ENCODE measurements at places on chromosomes 7 and 10.
A peak's percentile ranks its signal among the peaks of the same experiment; 100 is the strongest.

DNA sequence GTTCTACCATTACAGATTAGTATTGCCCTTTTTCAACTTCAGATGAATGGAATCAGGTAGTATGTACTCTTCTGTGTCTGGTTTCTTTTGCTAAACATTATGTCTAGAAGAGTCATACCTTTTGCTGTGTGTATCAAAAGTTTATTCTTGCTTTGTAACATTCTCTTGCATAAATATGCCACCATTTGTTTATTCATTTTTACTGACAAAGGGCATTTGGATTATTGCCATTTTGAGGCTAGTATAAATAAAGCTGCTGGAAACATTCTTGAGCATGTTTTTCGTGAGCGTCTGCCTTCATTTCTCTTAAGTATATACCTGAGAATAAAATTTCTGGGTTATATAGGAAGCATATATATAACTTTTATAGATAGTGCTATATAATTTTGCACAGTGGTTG lies 121.7 kb upstream of the CSTF2T start:
- no peak for DNase-seq

GRCh38 chr10:97584060-97584797 lies at the start of gene HOGA1:
Gene HOGA1, plus strand, starts transcription at chr10:97584389. Its CDS starts 315 bp downstream, at chr10:97584704.
- peak; percentile 79 for DNase-seq

- peak; percentile 83 for DNase-seq
These were observed 83.7 kb downstream of the SLC16A9 start for GRCh38 chr10:59625721-59626522.

- DNase-seq, result no peak
These were observed 27.7 kb downstream of the CCM2 start for GRCh38 chr7:45027774-45028114.

GRCh38 chr7:99086532-99086931 lies 57.4 kb downstream of the SMURF1 start:
- DNase-seq, result no peak

GRCh38 chr10:1641402-1641801 lies 95.9 kb downstream of the ADARB2 start:
- no peak for DNase-seq

- DNase-seq, result no peak
These were observed 138.2 kb upstream of the ADO start for GRCh38 chr10:62666275-62666674.

DNA sequence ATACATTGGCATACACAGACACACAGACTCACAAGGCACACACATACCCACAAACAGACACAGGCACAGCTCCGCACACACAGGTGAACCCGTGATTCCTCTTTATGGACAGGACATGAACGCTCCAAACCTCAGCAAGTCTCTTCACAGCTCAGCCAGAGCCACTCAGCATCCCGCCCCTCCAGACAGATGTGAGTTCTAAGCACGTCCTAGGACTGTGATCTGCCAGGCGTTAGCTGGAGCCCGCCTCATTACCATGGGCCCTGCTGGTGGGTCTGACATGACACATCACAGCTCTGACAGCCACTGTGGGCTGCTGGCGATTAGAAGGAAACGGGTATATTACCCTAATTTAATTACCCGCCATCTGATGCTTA lies 176.7 kb upstream of the PPP2R2D start:
- DNase-seq, result no peak

DNA sequence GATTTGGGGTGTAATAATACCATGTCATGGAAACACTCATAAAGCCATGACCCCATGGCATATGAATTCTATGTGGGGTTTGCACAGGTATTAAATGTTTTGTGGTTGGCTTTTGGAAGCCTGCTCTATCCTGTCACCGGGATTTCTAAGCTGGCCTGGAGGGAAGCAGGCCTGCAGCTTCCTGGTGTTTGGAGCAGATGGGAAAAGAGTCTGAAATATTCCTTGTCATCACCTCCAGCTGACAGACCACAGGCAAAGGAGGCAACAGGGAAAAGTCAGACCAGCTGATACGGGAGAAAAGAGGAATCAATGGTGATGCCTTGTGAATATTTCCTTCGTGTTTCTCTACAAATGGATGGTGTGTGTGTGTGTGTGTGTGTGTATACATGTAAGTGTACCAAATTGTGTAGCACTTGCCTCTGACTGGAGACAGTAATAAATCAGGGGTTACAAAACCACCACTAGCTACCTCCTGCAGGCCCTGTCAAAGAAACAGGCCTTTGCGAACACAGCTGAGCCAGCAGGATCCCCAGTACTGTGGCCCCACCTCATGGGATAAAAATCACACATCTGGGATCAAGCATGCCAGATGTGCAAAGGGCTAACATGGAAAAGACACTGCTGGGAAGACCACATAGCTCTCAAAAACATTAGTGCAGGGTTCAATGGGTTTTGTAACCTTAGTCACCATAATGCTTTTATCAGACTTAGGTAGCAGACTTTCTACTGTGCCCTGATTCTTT lies 120.8 kb upstream of the HPS1 start:
- DNase-seq, result no peak

DNA sequence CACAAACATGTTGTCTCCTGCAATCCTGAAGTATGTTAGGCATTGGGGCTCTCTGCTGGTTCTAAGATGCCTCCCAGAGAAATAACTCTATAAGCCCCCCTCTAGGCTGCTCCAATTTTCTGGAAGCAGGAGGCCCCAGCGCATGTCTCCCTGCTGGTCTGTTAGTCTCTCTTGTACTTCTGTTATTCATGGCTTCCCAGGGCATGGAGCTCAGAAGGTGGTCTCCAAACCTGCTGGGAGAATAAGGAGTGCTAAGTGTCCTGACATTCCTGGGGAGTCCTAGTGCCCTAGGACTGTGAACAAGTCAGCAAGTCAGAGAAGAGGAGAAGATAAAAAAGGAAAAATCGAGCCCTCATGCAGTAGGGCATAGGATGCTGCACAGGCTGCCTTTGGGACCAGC lies 70.5 kb upstream of the EFCAB10 start:
- DNase-seq, result no peak

GRCh38 chr10:18473424-18474117 lies 177.8 kb downstream of the NSUN6 start:
- DNase-seq, result no peak

DNA sequence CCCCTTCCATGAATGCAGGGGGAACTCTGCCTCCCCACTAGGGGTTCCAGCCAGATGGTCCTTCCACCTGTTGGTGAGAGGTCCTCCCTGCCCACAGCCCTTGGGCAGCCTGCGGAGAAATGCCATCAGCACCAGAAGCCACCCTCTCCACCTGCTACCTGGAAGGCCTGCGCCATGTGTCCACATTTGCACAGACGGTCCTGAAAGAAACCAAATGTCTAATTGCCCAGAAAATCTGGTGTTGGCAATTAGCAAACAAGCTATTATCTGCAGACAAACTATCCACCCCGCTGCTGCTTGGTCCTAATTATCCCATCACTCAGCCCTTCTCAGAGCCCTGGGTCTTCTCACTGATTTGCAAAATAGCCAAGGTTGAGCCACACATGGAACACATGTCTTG lies 32.3 kb downstream of the HSPA12A start:
- no peak for DNase-seq

DNA sequence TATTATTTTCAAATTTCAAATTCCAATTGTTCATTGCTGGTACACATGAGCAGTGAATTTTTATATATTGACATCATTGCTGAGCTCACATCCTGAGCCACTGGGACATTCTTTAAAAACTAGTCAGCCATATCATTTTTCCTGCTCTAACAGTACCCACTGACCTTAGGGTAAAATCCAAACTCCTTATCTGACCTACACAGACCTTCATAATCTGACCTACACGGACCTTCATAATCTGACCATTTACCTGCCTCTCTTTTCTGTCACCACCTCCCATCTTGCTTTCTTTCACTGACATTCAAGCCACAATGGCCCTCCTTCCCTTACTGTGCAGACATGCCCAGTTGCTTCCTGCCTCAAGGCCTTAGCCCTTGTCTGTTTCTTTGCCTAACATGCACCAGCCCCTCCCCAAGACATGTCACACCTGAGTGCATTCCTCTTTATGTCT lies 16.1 kb upstream of the CUZD1 start:
- no peak for DNase-seq

DNA sequence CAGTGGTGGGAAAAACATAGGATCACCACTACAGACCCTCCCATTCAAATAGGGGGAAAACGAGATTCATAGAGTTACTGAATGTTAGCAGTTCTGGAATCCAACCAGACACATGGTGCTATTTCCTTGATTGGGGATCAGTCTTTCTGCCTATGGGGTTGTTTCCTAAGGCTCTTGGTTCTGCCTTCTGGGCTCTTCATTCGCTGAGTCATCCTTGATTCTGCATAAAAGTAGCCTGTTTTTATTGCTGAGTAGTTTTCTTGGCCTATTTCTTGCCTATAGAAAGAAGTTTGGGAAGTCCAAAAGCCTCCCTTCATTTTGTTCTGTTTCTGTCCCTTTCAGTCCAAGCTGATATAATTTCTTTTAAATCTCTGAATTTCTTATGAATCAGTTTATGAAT lies 99.3 kb upstream of the OIT3 start:
- DNase-seq, result no peak

DNA sequence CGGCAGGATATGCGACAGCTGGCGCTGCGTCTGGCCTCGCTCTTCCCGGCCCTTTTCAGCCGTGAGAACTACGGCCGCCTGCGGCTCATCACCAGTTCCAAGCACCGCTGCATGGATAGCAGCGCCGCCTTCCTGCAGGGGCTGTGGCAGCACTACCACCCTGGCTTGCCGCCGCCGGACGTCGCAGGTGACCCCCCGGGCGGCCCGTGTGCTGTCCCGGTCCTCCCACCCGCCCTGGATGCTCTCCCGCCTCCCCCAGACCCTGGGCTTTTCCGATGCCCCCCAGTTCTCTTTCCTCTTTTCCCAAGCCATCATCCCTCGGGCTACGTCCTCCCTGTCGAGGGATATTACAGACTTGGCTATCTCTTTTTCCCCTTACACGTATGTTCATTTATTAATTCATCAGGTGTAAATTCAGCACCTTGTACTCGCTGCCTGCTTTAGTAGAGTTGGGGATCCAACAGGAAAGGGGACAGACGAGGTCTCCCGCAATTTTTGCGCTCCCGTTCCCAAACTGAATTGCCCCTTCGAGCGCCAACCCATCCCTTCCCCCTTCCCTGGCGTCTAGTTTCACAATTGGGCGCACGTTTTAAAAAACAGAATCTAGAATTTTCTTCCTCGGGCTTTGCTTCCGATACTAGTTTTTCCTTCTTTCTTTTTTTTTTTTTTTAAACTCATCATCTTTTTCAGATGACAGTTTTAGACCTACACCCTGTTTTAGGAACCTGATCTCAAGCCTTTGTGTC lies 846 bp downstream of the MINPP1 start:
- peak; percentile 63 for DNase-seq

DNA sequence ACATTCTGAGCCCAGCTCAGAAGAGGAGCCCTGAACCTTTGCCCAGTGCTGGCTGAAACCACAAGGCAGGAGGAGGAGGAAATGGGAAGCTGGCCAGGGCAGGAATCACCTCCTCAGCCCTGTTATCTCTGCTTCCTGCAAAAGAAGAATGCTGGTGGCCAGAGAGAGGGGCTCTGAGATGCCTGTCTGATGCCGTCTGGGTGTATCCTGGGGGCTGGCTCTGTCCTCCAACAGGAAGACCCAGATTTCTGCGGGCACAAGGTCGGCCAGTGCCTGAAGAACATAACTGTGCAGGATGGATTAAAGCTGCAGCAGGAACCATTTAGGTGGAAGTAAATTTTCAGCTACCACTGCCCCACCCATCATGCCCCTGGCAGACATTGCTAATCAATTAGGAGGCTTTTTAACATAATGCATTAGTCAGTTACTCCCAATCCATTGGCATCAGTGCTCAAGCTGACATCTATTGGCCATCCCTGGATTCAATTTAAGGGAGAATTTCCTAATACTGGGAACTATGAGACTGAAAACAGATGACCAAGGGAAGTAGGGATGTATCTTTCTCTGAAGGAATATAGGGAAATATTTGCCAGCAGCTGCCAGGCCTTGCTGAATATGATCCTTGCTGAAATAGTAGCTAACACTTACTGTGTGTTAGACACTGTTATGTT lies 67.7 kb downstream of the COL13A1 start:
- no peak for DNase-seq

- DNase-seq, result no peak
These were observed 2.4 kb upstream of the ABRAXAS2 start for GRCh38 chr10:124799211-124799610.

DNA sequence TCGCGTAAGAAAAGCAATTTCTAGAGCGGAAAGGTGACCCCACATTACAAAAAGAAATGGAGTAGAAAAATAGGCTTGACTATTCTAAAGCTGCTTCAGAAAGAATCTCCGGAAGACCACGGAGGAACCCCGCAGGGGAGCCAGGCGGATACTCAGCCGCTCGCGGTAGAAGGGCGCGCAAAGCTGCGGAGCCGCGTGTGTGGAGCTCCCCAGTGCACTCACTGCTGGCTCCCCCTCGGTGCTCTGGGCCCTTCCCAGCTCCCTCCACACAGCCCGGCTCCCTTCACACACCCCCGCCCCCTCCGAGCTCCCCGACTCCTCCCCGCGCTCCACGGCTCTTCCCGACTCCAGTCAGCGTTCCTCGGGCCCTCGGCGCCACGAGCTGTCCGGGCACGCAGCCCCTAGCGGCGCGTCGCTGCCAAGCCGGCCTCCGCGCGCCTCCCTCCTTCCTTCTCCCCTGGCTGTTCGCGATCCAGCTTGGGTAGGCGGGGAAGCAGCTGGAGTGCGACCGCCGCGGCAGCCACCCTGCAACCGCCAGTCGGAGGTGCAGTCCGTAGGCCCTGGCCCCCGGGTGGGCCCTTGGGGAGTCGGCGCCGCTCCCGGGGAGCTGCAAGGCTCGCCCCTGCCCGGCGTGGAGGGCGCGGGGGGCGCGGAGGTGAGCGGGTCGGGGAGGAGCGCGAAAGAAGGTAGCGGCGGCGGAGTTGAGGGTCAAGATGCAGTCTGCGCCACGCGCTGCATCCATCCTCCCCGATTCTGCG lies at the start of gene STEAP2:
STEAP2 (plus strand) TSS at position 350 of the 758 bp plus-strand sequence. CDS start 13,343 bp downstream, outside the sequence.
- peak; percentile 95 for DNase-seq

DNA sequence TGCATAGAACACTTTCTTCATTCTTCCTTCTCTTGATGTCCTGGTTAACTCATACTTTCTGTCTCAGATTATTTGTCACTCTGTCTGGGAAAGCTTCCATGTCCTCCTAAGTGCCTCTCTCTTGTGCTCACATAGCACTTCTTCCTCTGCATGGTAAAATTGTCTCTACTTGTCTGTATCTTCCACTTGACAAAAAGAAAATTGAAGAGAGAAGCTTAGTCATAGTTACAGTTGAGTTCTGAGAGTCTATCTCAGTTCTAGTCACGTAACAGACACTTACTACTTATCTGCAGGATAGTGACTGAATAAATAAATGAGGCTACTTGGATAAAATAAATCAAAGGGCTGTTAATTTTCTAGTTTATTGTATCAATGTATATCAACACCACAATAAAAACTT lies 458.1 kb downstream of the HTR7 start:
- no peak for DNase-seq

DNA sequence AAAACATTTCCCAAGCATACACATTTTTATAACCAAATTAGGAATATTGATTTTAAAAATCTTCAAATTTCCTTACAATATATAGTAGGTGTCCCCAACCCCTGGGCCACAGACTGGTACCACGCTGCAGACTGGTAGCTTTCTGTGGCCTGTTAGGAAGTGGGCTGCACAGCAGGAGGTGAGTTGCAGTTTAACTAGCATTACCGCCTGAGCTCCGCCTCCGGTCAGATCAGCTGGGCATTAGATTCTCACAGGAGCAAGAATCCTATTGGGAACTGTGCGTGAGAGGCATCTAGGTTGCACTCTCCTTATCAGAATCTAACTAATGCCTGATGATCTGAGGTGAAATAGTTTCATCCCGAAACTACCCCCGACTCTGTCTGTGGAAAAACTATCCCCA lies 62.1 kb downstream of the ZWINT start:
- DNase-seq, result no peak

- DNase-seq, result no peak
These were observed 10.2 kb downstream of the PYROXD2 start for GRCh38 chr10:98404571-98405359.

All from left hindlimb (tissue), 1 donor.